ENCODE measurements at places on chromosomes 3 and 15.

GRCh38 chr3:18247139-18247695 lies 177.9 kb downstream of the SATB1 start:
- no peak for DNase-seq

DNA sequence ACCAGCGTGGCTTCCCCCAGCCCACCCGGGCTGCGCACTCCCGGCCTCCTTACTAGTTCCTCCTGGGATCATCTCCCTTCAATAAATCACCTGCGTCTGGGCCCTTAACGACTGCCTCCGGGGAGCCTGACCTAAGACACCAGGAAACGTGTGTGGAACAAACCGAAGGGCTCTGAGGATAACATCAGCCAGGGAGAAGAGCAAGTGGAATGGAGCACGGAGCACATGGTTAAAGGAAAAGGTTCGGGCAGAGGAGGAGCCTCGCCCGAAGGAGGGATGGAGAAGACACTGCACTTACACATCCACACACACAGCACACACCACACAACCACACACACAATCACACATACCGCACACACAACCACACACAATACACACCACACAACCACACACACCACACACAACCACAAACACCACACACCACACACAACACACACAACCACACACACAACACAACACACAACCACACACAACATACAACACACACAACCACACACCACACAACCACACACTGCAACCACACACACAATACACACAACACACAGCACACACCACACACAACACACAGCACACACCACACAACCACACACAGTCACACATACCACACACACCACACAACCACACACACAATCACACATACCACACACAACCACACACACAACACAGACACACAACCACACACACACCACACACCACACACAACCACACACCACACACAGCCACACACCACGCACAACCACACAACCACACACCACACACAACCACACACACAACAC lies 24.7 kb downstream of the CPN2 start:
- no peak for DNase-seq

DNA sequence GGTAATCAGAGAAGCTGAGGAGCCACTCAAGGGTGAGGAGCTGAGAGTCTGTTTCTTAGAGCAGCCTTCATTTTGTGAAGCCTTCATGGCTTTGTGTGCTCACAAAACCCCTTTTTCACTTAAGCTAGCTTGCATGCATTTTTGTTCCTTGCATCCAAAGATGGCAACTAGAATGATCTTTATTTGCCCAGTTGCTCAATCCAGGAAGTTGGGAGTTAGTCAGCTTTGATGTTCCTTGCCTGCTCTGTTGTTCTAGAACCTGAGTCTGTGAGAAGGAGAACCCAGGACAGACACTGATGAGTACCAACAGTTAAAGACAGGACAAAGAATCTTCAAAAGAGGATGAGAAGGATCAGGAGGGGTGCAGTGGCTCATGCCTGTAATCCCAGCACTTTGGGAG lies 81.8 kb downstream of the IL20RB start:
- DNase-seq: no peak

DNA sequence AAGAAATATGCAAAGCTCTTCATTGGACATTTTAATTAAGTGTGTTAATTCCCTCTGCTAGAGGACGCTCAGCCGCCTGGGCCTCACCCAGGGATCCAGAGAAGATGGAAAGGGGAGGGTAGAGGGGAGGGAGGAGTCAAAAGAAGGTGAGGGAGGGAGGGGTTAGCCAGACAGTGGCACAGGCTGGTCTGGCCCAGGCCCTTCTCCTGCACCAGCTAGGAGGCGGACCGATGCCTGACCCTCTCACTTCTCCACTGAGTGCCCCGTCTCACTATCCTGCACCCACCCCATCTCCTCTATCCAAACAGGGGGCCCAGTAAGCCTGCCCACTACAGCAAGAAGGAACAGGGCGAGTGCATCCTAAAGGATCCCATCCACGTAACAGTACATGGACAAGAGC lies 22.9 kb downstream of the RAB6B start:
- no peak for DNase-seq

GRCh38 chr15:47415539-47415971 lies 301.8 kb upstream of the SEMA6D start:
- DNase-seq: no peak

GRCh38 chr15:98581715-98582114 lies 66.6 kb upstream of the IGF1R start:
- no peak for DNase-seq

DNA sequence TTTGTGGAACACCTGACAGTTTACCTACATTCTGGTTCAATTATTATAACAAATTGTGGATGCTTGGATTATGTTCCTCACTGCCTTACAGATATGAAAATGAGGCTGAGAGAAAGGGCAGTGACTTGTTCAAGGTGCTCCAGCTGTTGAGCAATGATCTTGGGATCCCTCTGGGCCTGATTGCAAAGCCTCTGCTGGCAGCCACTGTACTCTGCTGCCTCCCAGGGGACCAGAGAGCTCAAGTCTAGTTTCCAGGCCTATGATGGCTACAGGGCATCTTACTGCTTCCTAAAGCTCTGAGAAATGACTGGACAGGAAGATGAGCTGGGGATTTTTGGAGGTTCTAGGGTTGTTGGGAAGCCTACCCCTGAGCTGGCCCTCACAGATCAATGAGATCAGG lies 2.3 kb upstream of the SHC4 start:
- no peak for DNase-seq

DNA sequence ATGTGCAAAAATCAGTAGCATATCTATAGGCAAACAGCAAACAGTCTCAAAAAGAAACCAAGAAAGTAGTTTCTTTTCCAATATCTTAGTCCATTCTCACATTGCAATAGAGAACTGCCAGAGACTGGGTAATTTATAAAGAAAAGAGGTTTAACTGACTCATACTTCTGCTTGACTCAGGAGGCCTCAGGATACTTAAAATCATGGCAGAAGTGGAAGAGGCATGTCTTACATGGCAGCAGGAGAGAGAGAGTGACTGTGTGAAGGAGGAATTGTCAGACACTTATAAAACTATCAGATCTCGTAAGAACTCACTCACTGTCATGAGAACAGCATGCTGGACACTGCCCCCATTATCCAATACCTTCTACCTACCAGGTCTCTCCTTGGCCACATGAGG lies 327.9 kb upstream of the EPHA3 start:
- no peak for DNase-seq

DNA sequence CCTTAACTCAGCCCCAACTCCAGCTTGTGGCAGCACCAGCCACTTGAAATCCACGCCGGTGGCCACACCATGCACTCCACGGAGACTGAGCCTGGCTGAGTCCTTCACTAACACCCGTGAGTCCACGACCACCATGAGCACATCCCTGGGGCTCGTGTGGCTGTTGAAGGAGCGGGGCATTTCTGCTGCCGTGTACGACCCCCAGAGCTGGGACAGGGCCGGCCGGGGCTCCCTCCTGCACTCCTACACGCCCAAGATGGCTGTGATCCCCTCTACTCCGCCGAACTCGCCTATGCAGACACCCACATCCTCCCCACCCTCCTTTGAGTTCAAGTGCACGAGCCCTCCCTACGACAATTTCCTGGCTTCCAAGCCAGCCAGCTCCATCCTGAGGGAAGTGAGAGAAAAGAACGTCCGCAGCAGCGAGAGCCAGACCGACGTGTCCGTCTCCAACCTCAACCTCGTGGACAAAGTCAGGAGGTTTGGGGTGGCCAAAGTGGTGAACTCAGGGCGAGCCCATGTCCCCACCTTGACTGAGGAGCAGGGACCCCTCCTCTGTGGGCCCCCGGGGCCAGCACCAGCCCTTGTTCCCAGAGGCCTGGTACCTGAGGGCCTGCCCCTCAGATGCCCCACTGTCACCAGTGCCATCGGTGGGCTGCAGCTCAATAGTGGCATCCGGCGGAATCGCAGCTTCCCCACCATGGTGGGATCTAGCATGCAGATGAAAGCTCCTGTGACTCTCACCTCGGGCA lies 42.9 kb downstream of the CCK start:
- no peak for DNase-seq

DNA sequence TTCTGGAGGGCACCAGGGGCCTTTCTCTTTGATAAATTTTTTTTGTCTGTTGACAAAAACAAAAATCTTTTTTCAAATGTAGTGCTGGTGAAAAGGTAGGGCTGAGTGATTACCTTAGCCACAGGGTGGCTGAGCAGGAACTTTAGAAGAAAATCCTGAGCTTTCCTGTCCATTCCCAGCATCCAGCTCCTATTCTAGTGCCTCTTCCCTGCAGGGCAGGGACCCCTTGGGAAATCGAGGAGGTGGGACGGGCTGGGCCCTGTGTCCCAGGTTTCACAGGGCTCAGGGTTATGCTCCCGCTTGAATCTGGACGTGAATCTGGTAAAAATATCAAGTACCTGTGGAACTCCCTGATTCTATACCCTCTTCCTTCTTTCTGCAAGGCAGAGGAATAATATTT lies 31.7 kb downstream of the EDEM1 start:
- DNase-seq: no peak

DNA sequence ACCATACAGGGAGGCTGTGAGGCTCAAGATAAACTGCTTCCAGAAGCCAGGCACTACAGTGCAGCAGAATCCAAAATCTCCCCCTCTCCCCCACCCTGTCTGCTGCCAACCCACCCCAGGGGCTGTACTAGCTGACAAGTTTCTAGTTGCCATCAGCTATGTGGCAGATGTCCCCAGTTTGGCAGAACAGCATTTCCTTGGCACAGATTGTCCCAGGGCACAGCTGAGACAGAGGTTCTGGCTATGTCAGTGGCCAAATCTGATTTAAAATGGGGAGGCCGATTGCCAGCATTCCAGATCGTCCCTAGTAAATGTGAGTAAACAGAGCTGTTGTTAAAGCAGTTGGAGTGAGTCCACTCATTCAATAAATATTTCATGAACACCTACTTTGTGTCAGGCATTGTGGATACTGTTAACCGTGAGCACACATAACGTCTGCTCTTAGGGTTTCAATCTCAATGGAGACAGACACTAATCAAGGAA lies 28.0 kb upstream of the CCDC174 start:
- DNase-seq: no peak

DNA sequence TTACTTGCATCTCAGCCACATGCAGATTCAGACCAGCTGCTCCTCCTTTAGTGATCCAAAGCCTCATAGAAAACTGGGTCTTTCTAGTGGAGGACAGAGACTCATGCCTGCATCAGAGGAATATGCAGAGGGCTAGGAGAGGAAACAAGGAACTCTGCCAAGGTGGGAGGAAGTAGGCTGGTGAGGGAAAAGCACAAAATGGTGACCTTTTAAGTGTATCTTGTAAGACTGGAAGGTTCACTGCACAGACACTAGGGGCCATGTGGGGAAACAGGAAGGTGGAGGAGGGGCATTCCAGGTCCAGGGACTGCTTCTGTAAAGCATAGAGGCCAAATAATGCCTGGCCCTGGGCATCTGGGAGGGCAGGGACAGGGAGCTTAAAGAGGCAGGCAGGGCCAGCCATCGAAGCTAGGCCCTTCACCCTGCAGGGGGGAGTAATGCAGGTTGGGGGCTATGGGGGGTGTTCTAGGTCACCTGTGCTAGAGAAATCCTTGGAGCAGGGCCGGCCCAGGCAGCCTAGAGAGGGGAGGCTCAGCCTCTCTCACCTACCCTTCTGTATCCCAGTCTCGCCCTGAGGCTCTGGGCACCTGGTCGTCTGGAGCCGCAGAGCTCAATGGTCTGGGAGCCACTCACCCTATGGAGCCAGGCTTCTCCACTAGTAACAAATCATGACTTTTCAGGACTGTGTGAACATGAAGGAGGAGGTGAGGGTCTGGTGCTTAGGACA lies 117.7 kb downstream of the DNAJB8 start:
- no peak for DNase-seq

DNA sequence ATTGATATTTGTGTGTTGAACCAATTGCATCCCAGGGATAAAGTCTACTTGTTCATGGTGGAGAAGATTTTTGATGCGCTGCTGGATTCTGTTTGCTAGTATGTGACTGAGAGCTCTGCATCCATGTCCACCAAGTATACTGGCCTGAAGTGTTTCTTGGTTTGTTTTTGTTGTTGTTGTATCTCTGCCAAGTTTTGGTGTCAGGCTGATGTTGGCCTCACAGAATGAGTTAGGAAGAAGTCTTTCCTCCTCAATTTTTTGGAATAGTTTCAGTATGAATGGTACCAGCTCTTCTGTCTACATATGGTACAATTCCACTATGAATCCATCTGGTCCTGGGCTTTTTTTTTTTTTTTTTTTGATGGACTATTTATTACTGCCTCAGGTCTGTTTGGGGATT lies 50.9 kb upstream of the OSTN start:
- no peak for DNase-seq

DNA sequence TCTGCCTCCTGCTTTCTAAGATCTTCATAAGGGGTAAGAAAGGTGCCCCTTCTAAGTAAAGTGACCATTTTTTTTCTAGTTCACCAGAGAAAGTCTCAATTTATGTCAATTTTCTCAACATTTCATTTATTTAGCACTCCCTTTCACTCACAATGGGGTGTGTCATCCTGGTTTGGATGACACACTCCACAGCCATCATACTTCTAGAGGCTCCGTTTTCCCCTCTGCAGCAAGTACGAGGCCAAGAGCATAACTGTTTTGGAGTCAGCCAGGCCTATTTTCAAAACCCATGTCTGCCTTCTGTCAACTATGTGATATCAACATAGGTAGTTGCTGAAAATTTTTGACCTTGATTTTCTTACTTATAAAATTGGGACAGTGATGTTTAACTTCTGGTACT lies 703.2 kb downstream of the NLGN1 start:
- no peak for DNase-seq

DNA sequence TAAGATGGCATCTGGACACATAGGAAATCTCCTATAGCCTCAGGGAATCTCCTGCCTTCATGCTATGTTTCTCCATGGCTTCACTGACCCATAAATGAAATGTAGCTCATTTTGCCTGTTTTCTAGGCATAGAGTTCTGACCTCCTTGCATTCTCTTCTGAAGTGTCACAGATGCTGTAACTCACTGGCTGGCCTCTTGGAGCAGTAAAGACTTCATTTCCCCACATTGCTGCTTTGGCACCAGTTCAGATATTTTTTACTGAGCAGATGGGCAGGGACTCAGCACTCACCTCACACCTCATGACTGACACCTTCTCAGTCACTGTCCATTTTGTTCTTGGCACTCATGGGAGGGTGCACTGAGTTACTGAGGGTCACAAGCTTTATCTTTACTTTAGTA lies 286.7 kb upstream of the TGFBR2 start:
- DNase-seq: peak; percentile 27

- no peak for DNase-seq
These were observed 23.6 kb downstream of the SIAH2 start for GRCh38 chr3:150739200-150739863.

GRCh38 chr3:173889596-173889995 lies 492.1 kb downstream of the NLGN1 start:
- no peak for DNase-seq

GRCh38 chr3:56413911-56414310 lies 54.4 kb downstream of the ERC2 start:
- no peak for DNase-seq

DNA sequence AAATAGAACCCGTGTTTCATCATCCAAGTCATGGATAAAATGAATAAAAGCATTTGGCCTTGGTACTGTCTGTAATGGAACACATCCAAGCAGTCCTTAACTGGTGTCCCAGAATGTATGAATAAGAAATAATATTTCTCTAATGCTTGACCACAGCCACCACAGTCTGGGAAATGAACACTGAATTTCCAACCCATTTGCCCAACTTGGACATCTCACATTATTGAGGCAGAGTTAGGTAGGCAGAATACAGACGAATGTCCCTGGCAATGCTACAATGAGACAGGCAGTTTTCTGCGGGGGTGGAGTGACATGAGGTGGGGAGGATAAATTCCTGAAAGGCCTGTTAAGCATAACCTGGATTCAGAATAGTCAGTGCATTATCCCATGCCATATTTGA lies 245.7 kb downstream of the ZIC1 start:
- DNase-seq: no peak

- no peak for DNase-seq
These were observed 579.0 kb upstream of the CBLB start for GRCh38 chr3:106447723-106448301.

Data from amniotic stem cell (primary cell).